ENCODE measurements at places on chromosomes 4 and X.
A peak's percentile ranks its signal among the peaks of the same experiment; 100 is the strongest.

GRCh38 chr4:123807866-123808265, 411.3 kb downstream of the SPRY1 start:
- DNase-seq, result no peak

DNA sequence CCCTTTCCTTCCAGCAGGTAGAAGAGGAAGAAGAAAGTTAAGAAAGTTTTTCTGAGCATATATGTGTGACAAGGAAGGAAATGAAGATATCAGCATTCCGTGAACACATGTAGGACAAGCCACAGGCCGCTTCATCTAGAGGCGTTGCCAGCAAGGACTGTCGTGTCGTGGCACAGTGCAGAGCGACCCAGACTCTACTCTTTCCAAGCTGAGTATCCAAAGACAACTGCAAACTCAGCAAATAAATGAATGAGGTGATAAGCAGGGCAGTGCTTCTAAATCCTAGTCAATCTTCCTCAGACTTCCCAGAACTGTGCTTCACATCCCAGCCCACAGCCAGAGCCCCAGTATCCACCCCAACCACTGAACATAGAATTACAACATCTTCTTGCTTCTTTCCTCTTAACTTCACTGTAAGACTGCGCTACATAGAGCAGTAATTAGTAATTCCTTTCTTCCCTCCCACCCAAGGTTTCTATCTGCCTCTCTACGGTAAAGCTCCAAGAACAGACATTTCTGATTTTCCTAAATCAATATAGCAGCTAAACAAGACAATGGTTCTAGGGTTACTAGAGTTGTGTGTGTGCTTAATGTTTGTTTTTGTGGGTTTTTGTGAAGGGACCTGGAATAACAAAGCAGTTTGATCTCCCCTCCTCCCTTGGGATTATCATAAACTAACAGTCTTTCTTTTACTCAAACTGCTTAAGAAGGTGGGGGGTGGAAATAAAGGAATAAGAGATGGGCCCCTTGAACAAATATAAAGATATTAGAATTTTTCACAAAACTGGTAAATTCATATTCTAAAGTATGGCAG, 71.6 kb downstream of the PAPSS1 start:
- no peak for DNase-seq

DNA sequence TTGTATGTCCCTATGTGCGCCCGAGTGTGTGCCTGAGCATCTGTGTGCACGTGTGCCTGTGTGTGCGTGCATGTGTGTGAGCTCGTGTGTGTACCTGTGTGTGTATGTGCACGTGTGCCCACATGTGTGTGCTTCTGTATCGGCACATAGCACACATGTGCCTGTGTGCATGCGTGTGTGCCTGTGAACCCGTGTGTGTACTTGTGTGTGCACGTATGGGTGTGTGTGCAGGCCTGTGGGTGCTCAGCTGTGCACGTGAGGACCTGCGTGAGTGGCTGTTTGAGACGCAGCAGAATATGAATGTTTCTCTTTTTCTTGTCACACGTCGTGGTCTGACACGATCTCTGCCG, 4.3 kb downstream of the AKAP17A start:
- no peak for DNase-seq

GRCh38 chrX:129510331-129510730, 13.0 kb downstream of the SMARCA1 start:
- no peak for DNase-seq

DNA sequence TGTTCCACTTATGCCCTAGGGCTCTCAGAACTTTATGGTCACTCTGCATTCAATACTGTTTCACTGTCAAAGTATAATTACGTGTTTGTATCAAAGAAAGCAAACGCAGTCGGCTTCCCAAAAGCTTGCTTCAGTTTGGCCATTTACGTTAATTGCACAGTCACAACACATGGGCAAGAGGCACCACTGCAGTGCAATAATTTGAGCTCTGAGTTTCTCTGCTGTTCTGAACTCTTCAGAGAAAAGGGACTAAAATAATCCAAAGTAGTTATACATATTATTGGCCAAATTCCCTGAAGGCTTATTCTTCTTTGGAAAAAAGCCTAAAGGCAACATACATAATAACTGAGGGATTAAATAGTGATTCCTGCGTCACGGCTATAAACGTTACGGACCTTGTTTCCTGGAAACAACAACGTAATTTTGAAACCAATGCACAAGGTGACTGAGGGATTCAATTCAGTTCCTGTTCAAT, 51.3 kb downstream of the RNF150 start:
- DNase-seq, result no peak

- DNase-seq, result no peak
Observed at GRCh38 chrX:20857746-20858145, 516.5 kb upstream of the CNKSR2 start.

DNA sequence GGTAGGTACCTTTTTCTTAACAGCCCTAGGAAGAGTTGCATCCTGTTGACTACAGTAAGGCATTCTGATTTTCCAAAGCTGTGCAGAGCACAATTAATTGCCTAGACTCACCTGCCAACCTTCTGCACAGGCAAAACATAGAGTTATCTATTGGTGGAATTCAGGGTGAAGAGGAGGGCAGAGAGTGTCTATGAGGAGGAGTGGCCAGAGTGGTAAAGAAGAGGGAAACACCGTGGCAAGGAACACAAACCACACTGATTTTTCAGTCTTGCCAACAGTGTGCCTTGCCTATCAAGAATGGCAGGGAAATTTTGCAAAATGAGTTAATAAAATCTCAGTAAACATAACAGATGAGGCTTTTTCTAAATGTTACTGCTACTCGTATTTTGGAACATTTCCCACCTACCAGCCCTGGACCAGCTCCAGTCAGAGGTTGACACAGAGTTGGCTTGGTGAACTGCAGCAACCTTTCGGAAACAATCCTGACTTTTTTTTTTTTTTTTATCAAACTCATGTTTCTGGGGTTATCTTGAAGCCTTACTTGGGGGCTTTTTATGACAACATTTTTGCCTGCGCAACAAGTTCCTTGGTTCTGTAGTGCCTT, 67.9 kb upstream of the CAPN6 start:
- DNase-seq, result no peak

DNA sequence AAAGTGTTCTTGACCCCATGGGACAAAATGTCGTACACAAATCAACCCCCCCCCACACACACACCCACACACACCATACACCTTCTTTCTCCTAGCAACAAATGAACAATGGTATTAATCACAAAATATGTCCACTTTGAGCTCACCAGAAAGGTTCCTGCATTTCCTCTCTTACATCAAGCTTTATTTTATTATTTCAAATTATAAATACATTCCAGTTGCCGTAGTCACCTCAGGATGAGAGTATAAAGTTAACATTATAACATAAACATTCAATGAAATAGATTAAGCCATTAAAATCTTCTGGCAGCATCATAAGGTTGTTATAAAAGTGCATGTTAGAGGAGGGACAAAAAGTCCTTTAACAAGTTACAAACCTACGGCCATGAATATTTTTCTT, 7.3 kb downstream of the XK start:
- DNase-seq, result no peak

DNA sequence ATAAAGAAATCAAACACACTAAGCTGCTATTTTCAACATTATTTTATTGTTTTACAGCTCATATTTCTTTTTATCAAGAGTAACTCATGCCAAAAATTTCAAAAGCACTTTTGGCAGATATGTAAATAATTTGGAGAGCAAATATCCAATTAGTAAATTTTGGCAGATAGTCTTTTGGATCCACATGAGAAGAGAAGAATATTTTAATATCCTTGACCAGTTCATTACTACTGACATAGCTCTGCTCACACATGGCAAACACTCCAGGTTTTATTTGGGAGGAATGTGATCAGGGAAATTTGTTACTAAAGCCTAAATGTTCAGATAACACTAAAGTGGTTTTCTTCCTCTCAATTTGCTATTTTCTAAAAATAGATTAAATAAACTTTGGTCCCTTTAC, 1054.3 kb downstream of the FAT4 start:
- DNase-seq, result no peak

DNA sequence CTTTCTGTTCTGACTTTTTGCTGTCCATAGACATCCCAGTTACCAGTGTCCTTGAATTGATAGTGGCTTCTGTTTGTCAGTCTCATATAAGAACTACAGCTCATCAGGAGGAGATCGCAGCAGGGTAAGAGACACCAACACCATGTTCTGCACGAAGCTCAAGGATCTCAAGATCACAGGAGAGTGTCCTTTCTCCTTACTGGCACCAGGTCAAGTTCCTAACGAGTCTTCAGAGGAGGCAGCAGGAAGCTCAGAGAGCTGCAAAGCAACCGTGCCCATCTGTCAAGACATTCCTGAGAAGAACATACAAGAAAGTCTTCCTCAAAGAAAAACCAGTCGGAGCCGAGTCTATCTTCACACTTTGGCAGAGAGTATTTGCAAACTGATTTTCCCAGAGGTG, 30.1 kb downstream of the GUCY1A1 start:
- no peak for DNase-seq

- DNase-seq, result peak; percentile 8
Observed at GRCh38 chr4:33924811-33925210, 2319.5 kb downstream of the ARAP2 start.

DNA sequence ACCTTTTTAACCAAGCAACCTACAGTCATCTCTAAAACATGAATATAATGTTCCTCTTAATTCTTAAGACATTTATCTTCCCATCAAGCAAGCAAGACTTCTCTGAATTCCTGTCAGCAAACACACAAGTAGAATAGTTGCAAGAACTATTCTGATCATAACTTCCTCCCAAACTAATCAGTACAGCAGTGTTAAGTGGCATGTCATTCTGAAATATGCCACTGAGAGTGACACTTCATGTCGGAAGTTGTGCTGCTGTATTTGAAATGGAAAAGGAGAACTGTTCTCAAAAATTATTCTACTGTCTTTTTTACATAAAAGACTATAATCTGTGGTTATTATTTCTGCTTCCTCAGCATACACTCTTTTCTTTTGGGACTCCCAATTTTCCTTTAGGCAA, 546.6 kb downstream of the PCDH18 start:
- DNase-seq, result no peak

DNA sequence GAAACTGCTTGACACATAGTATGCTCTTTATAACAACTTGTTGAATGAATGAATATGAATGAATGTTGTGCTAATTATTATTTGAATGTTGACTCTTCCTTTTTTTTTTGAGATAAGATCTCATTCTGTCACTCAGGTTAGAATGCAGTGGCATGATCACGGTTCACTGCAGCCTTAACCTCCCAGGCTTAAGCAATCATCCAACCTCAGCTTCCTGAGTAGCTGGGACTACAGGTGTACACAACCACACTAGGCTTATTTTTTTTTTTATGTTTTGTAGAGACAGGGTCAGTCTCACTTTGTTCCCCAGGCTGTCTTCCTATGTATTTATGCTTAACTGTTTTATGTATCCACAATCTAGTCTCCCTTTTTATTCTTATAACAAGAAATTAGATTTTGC, 114.7 kb upstream of the WDFY3 start:
- DNase-seq, result no peak

GRCh38 chr4:1050486-1051213, 39.2 kb downstream of the FGFRL1 start:
- no peak for DNase-seq

DNA sequence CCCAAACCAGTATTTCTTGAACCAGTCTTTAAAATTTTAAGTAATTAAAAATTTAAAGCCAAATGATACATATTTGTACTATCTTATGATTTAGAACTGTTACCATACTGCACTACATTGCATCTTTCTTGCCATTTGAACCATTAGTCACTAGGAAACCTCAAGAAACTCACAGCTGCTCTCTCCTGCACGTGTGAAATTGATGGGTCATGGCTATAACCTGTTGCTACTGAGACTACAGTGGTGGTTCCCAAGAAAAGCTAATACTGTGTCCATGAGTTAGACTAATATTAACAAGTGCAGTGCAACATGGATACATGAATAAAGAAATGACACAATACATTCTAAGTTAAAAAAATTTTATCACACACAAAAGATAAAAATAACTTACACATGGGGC, 88.4 kb downstream of the PDE5A start:
- DNase-seq, result no peak

DNA sequence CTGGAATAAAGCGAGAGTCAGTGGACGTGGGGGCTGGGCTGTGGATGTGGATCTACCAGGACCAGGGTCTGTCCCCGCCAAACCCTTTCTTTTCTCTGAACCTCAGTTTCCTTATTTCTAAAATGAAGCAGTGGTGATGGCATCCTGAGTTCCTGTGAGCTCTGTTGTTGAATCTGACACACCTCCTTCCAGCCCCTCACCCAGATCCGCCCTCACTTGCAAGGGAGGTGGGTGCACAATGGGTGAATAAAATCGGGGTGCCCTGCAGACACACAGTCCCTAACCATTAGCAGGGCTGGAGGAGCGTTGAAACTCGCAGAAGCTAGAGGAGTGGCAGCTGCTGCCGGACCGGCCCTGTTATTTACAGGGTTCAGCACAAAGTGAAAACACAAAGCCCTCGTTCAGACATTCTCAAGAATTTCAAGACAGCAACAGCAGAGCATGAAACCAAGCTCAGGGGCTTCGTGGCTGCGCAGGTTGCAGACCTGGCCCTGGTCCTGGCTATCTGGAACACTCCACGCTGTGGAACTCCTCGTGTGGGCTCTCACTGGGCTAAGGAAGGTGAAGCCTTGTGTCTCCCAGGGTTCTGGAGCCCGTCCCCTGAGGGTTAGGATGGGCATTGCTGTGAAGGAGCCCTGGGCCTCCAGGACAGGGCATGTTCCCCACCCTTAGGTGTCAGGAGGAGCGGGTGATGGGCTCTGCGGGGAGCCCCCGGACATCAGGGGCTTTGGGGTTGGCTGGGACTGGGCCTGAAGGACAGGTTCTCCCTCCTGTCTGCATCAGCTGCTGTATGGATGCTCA, 42.9 kb downstream of the PSAPL1 start:
- DNase-seq, result no peak

- peak; percentile 72 for DNase-seq
Observed at GRCh38 chrX:115393271-115393670, 103.8 kb downstream of the LUZP4 start.

GRCh38 chrX:154043003-154043763, 23.5 kb upstream of the IRAK1 start:
- DNase-seq, result peak; percentile 36

- DNase-seq, result peak; percentile 36
Observed at GRCh38 chr4:8761167-8761823, 110.3 kb downstream of the HMX1 start.

DNA sequence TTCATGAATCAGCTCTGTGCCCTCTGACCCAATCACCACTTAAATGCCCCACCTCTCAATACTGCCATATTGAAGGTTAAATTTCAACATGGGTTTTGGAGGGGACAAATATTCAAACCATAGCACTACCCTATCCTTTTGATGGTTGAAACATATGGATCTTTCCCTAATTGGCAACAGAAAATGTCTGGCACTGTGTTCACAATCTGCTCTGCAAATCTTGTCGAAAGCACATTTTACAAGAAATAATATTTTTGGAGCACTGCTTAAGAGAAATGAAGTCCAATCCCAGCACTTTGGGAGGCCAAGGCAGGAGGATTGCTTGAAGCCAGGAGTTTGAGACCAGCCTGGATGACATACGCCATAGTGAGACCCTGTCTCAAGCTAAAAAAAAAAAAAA, 130.6 kb upstream of the FAM9C start:
- no peak for DNase-seq

GRCh38 chr4:142336251-142336934, 509.7 kb downstream of the INPP4B start:
- no peak for DNase-seq

GRCh38 chr4:38980903-38981676, 51.1 kb downstream of the TMEM156 start:
- peak; percentile 51 for DNase-seq
